ENCODE measurements at places on chromosomes 2 and 18. TPM values are rescaled to one million over a fixed set of nuclear protein-coding genes. Genes with fewer than 3 reads are reported as not detected.
A peak's percentile ranks its signal among the peaks of the same experiment; 100 is the strongest.

The SSB gene
- 106 TPM for polyA plus RNA-seq

The CPO gene
- polyA plus RNA-seq, result not detected

The GTF2A1L gene
- not detected for polyA plus RNA-seq

The C2orf78 gene
- not detected for polyA plus RNA-seq

The ZNF804A gene
- 0.96 TPM for polyA plus RNA-seq

The NEU2 gene
- polyA plus RNA-seq, result not detected

The ANKRD44 gene
- polyA plus RNA-seq, result 12.4 TPM

The ASTL gene
- polyA plus RNA-seq, result not detected

The RAB10 gene
- 50.5 TPM for polyA plus RNA-seq

- no peak for DNase-seq
These were observed 183.5 kb downstream of the PAX3 start for GRCh38 chr2:222115296-222115695.

DNA sequence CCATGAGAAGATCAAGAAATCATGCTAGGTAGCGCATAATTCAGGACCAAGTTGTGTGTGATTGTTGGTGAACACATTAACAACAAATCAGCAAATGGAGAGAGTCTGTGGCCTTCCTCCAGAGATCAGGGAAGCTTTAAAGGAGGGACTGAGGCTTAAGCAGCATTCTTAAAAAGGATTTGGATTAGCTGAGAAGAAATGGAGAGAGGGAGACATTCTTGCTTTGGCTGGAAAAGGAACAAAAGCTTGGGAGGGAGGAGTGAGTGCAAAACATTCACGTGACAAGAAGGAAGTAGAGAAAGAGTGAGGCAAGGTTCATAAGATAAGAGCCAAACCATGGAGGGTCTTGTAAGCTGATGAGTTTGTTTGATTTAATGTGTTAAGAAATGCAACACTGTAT lies 75.6 kb downstream of the SRD5A2 start:
- no peak for DNase-seq

DNA sequence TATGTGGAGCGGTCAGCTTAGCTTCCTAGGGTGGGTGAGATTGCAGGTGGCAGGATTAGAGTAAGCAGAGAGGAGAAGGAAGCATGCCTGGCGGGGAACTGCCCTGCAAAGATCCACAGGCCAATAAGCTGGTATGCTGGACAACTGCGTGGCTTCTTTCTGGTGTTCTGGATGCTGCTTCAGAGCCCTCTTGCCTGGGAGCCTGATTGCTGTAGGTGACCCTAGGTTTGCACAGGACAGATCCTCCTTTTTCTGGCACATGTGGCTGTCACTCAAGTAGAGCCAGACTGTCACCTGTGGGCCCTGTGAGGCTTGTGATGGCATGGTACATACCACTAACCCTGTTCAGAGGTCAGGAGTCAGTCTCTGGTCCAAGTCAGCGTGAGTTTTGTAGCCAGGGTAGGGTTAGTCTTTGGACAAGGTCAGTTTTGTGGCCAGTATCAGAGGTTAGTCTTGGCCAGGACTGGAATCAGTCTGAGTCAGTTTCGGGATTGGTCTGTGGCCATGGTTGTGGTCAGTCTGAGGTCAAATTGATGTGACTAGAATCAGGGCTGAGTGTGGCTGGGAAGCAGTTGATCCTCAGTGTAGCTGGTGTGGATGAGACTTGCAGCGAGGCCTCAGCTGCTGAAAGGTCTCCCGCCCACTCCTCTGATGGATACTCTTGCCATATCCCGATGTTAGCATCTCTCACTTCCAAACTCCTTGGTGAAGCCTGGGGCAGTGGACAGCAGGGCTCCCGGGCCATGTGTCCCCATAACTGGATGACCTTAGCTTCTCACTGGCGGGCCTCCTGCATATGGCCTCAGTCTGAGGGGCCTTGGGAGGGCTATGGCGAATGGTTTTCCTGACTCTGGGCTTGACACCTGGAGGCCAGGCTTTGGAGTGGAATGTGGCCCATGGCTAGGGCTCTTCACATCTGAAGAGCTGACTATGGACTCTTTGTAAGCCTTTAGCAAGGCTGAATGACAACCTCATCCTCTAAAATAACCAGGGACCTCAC lies 260.5 kb downstream of the DYSF start:
- DNase-seq, result no peak

DNA sequence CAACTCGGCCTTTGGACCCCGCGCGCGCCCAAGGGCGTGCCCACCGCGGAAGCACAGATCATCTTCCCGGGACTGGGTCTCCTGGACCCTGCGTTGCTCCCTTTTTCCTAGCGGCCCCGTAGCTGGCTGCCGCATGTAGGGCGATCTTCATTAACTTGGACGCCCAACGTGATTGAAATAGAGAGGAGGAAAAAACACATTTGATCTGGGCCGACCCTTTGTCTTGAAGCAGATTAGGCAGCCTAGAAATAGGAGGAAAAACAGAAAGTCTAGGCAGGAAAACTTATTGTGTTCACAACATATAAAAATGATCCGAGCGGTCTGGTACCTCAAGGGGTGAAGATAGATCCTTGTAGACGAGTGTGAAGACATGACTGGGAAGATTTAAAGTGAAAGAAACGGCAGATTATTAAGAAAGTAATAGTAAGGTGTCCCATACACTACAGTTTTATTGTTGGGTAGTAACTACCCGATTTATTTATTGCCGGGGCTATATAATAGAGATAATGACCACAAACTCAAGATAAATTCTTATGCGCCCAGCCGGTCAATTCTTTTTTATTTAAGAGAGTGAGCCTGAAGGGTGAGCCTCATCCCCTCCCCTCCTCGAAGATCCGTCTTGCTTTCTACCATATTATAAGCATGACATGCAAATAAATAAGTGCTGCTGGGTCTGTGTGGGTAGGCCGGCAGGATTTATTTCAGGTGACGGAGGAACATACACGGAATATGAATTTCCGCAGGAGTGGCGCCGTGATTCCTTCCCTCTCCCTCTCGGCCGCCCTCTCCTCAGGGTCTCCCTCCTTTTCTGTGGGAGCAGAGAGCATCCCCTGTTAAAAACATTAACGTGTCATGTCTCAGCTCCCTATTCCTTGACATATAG lies 147.4 kb downstream of the MEIS1 start:
- DNase-seq, result no peak

DNA sequence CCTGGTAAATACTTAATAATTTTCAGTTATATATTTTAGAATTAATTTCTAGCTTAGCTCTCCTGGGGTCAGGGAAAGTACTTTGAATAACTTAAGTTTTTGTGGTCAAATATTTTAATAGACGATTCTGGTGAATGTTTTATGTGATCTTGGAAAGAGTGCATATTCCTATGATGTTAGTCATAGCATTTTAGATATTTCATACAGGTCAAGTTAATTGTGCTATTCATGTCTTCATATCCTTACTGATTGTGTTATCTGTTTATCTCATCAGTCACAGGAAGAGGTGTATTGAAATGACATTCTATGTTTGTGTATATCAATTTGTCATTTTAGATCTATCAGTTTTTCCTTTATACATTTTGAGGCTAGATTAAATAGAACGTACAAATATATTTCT lies 576.2 kb downstream of the CPS1 start:
- peak; percentile 2 for DNase-seq

DNA sequence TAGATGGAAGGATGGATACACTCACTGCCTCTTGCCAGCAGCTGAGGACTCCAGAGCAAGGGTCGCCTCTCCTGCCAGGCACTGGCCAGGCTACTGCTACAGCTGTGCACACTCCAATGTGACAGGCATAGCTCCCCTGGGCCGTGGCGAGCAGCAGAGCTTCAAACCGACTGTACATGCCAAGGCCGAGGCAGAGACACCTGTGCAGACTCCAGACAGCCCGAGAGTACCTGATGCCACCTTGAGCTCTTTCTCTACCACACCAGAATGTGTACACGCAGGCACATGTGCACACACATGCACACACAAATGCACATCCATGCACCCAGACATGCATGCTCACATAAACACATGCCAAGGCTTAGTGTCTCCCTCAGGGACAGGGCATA lies 508.3 kb upstream of the MYT1L start:
- no peak for DNase-seq

DNA sequence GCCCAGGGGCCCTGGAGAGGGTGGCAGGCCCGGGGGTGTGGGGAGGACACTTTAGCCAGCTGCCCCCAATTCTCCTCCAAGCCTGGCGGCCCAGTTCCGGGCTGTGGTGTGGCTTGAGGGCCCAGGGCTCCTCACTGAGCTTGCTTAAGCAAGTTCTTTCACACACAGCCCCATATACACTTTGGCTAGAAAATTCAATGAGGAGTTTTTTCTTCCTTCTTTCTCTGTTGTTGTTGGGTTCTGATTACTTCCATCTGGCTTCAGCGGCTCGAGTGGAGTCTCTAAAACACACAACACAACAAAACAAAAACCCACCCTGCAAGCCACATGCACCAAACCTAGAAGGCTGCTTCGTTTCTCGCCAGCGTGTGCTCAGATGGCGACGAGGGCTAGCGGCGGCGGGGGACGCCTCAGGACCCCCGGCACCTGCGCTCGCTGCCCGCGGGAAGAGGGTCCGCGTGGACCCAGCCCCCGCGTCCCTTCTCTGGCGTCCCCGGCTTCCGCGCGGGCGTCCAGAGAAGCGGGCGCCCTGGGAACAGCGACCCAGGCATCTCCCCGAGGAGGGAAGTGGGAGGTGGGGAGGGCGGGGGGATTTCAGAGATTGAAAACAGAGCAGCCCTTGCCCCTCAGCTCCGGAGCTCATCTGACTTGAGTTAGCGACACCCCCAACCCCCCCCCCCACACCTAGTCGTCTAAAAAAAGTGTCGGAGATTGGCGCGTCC lies 577 bp upstream of the GLI2 start:
- DNase-seq, result no peak

DNA sequence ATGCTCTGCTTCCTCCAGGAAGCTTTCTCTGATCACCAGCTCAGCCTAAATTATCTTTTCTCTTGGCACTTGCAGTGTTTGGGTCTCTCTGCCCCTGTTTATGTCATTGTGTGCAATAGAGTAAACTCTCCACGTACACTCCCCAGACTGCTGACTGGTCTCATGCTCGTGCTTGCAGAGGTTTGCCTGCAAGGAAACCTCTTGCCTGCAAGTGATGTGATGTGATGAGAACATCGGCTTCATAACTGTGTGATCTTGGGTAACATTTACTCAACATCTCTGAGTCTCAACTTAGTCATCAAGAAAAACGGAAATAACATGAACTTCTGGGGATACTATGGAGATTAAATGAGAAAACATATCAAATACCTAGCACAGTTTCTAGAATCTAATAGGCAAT lies 92.3 kb downstream of the BIN1 start:
- DNase-seq, result peak; percentile 80

DNA sequence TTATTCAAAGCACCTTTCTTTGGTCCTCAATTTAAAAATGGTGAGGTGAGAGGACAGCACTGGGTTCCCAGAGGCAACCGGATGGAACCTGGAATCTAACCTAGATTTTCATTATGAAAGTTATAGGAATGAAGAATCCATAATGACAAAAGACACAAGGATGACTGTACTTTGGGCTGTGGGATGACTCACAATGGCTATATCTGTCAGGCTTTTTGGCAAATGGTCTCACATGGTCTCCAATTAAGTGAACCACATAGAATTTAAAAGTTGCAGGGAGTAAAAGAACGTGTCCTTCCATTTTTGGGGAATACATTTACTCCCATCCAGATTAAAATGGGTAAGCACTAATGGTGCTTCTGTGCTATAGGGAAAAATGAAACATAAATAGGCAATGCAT lies 31.8 kb upstream of the LYPD1 start:
- DNase-seq, result no peak

DNA sequence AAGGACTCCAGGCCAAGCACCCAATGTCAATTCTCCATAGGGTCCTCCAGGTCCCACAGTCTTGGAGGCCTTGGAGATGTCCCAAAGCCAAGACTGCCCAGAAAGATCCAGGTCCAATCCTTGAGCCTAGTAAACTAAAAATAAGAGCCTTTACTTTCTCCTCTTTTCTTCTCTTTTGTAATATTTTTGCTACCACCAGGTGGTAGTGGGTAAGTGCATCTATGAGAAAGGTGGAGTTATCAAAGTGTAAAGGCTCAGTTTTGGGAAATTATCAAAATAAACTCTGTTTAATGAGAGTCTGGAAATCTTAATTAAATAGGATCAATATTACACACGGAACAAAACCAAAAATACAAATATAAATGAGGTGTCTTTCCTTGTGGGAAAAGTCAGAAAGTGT lies 276.4 kb downstream of the ALK start:
- DNase-seq, result no peak

DNA sequence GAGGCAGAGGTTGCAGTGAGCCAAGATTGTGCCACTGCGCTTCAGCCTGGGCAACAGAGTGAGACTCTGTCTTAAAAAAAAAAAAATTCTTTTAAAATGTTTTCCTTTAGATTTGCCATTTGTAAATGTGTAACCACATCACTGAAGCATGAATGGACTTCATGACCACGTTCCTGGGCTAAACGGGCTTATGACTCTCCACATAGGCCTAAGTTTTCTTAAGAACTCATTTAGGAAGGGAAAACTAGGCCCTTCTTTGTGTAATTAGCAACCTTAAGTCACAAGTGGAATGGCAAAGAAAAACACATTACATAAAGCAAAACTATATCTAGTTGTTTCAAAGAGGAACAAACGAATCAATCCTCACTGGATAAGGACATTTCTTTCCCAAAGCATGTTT lies 99.5 kb downstream of the MEIS1 start:
- DNase-seq, result no peak

GRCh38 chr18:75273817-75274216 lies 63.2 kb downstream of the TSHZ1 start:
- DNase-seq, result no peak

DNA sequence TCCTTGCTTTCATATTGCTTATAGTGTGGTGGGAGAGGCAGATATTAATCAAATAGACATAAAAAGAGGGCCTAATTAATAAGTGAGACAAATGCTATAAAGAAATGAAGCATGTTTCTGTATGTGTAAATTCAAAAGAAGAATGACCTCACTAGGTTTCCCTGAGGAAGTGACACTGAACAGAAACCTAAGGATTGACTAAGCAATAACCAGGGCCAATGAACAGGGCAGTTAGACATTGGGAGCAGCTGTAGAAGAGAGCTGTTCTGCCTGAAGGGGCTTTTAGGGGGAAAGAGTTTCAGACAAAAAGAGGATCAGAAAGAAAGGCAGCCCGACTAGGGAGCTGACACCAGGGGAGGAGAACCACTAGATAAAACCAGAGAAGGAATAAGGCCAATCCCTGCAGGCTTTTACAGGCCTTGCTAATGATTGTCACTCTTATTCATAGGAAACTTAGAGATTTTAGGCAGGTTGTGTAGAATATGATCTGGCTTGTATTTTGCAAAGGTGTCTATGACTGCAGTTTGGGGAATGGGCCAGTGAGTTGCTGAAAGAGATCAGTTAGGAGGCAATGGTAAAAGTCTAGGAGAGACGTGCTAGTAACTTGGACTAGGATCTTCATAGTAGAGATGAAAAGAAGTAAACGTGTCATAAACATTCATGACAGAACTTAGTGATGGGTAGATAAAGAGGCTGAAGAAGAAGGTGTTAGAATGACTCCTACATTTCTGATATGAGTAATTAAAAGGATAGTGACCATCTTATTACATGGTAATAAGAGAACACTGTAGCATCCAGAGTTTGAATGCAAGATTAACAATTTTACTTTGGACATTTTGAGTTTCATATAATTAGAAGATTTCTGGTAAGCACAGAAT lies 26.8 kb upstream of the NABP1 start:
- DNase-seq, result no peak

Measured in BJ (cell line).